ENCODE measurements at places on chromosomes 7 and 10.

- no peak for DNase-seq
These were observed 60.2 kb downstream of the VCL start for GRCh38 chr10:74058071-74058470.

DNA sequence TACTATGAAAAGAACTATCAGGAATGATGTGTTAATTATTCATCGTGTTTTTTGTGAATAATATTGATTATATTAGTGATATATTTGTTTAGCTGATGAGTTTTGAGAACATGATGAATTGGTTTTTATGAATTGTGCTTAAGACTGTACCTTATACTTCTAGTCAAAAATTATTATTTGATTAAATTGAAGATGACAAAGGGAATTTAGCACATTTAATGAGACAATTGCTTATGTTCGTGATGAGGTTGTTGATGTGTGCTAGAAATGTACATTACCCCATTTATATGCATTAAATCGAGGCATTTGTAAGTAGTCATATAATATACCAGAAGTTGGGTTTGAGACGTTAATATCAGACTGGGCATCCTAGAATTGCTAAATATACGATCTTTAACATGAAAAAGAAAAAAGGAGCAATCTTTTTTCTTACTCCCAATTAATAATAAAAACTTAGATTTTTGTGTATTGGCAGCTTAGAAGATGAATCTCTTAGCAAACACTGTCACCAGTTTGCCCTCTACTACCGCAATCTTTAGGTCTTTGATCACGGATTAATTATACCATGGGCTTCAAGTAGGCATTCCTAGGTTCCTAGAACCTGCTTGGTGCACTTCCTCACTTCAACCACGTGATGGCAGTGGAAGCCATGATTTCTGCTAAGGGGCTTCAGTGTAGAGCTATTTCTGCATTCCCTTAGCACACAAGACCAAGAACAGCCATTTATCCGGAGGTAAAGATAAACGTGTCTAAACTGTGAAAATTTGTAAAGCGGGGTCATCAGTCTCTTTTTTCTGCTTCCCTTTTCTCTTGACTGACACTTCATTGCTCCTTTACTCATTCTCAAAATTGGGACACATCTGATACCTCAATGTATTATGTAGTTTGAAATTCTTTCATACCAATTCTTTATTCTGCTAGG, 1.6 kb downstream of the KLHDC10 start:
- DNase-seq: no peak

- DNase-seq: no peak
These were observed 219.7 kb downstream of the MTERF1 start for GRCh38 chr7:91660734-91661356.

- no peak for DNase-seq
These were observed 128.5 kb upstream of the STEAP1 start for GRCh38 chr7:90025771-90026170.

GRCh38 chr7:27123007-27123476, 7.5 kb downstream of the HOXA4 start:
- no peak for DNase-seq

- DNase-seq: no peak
These were observed 86.4 kb downstream of the FAM53B start for GRCh38 chr10:124657806-124658205.

DNA sequence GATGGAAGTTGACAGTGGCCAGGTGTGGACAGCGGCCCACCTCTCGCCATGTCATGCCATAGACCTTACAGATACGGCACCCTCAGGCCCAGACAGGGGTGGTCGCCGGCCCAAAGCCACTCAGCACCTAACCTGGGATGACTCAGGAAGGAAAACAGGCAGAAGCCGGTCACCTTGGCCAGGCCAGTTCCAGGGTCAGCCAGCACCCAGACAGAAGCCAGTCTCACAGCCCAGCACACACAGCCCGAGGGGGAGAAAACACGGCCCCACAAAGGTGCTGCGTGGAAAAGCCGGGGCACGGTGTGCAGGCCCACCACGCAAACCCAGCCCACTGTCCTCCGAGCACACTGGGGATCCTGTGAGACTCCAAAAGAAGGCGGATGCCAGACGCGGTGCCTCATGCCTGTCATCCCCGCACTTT, 95.2 kb upstream of the DNAAF5 start:
- no peak for DNase-seq

DNA sequence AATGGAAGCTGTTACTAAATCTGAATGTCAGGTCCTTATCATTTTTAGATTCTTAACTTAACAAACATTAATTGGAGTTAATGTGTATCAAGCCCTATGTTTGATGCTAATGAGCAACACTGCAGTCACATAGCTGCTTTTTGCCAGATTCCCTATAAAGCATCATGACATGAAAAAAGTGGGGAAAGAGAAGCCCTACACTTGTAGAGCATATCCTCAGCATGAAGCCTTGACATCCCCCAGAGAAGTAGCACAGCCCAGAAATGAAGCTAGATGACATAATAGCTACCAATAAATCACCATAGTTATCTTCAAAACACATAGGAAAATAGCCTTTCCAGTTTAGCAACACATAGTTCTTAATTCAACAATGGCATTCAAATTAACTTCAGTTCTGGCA, 49.2 kb upstream of the CDK1 start:
- DNase-seq: no peak

DNA sequence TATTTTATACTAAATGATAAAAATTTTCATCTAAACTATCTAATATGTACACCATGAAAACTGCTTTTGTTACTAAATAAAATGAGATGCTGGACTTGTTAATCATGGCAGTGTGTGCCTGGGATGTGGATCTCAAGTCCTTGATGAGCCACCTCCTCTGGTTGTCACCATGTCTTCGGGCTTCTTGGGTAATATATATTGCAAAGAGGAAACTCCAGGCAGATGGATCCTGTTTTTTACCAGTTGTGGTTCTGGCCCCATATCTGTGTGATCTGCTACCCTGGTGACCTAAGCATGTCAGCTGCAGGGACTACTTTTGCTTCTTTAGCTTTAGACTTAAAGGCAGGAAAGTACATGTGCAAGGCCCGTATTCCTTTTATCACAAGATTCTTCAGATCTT, 46.2 kb downstream of the TMEM60 start:
- no peak for DNase-seq

GRCh38 chr7:4237296-4238235, 444.5 kb upstream of the FOXK1 start:
- no peak for DNase-seq

- no peak for DNase-seq
These were observed 154.0 kb downstream of the CCDC3 start for GRCh38 chr10:12847361-12847975.

GRCh38 chr7:144386741-144387140, 16.8 kb downstream of the NOBOX start:
- no peak for DNase-seq

GRCh38 chr10:45555795-45556194, 116.8 kb downstream of the ZFAND4 start:
- no peak for DNase-seq

- peak; percentile 89 for DNase-seq
These were observed at the start of gene RUFY2 for GRCh38 chr10:68406815-68407548. Gene RUFY2 (minus strand): TSS chr10:68407277. CDS start chr10:68407189, 88 bp downstream.

GRCh38 chr10:16117305-16117695, 257.0 kb upstream of the MINDY3 start:
- DNase-seq: no peak

GRCh38 chr7:128361411-128362379, at the start of gene PRRT4:
Gene PRRT4 (minus strand): TSS chr7:128361690.
- DNase-seq: no peak

DNA sequence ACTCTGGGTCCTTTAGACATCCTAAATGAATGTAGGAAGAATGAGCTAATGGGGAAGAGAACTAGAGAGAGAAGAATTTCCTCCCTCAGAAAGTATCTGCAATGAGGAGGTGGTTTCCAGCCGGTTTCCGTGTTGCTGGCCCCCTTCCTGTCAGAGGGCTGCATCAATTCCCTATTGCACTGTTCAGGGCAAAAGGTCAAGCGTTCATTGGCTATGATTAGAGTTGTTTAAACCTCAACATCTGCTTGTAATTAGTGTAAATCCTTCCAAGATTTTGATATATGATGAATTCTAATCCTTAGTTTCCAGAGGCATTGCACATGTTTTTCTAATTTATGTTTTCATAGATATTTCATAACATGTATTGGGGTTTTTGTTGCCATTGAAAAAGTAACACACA, 107.3 kb upstream of the SGCE start:
- no peak for DNase-seq

DNA sequence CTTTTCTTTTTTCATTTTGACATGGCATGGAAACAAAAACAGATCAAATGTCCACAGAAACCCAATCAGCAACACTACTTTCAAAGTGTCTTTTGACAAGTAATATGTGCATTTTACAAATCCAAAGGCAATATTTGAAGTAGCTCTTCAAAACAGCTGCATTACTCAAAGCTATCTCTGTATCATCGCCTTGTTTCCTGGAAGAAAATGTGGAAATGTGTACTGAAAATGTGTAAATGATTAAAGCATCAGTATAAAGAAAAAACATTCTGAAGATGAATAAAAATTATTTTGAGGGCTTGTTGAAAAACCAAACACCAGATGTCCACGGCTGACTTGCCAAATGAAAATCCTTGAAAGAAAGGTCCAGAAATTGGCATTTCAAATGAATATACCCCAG, 16.5 kb upstream of the ITGB8 start:
- no peak for DNase-seq

- DNase-seq: peak; percentile 66
These were observed 67.9 kb upstream of the PRKCQ start for GRCh38 chr10:6647811-6648526.

- DNase-seq: no peak
These were observed 38.5 kb upstream of the LRRC17 start for GRCh38 chr7:102874166-102874829.

- DNase-seq: no peak
These were observed 109.9 kb downstream of the ZMIZ1 start for GRCh38 chr10:79178614-79179163.

DNA sequence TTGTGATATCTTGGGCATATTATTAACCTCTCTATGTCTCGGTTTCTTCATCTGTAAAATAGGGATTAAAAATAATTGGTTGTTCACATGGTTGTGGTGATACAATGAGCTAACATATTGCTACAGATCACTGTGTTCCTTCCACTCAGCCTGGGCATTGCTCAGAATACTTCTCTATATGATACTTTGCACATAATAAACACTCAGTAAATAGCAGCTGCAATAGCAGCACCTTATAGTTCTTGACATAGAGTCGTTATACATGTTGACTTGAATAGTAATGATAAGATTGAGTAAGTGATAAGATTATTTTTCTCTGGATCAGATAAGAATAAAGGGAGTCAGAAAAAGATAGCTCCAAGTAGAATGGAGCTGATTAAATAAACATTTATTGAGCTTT, 42.3 kb downstream of the PTTG1IP2 start:
- DNase-seq: no peak

DNA sequence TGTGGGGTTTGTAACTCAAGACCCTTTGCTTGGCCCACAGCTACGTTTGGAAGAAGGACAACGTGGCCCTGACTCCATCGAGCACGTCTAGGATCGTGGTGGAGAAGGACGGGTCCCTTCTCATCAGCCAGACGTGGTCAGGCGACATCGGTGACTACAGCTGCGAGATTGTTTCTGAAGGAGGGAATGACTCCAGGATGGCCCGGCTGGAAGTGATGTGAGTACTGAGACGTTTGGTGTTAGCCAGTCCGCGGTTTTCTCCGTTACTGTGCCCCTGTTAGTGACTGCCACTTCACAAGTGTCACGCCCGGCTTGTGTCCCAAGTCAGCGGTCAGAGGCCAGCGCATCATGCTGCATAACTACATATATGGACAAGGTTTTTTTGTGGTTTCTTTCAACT, 673.3 kb downstream of the SDK1 start:
- DNase-seq: no peak

- DNase-seq: peak; percentile 64
These were observed 1.1 kb upstream of the EGR2 start for GRCh38 chr10:62817121-62817765.
